Activated CD4-positive, CD25-positive, alpha-beta regulatory T cell treated with anti-CD3 and anti-CD28 coated beads, Interleukin-2, amount 50 U/mL, for 72 hours (primary cell): ENCODE measurements at places on chromosomes 5 and 9.

DNA sequence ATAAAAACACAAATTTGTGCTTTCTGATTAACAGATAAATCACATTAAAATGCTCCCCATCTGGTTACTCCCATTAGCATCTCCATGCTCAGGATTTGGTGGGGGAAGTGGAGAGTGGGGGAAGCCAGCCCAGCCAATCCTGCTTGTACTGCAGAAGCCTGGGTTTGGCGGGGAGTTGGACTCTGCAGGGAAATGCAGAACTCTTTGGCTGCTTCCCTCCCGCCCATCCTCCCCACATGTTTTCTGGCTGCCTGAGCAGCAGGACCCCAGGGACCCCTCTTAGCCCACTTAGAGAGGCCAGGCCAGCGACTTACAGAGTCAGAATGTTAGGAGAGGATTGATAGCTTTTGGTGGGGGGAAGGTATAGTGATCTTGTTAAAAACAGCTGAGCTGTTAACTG lies 59.5 kb upstream of the FOXI1 start:
- no peak for DNase-seq

GRCh38 chr5:140973550-140973949 lies 7.3 kb downstream of the PCDHAC2 start:
- DNase-seq, result no peak

DNA sequence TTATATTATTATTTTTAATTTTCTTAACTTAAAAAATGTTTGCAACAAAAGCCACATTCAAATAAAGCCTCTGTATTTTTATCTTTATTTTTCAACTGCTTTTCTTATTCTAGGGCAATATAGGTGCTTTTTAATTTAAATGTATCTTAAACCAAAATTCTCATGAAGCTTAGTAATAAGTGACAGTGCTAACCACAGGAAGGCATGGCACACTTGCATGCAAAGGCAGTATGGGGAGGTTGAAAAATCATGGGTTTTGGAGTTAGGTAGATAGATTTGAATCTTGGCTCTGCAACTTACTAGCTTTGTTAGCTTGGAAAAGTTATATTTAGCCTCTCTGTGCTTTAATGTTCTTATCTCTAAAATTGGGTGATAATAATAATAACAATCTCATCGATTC lies 458.0 kb downstream of the DMAC1 start:
- no peak for DNase-seq

DNA sequence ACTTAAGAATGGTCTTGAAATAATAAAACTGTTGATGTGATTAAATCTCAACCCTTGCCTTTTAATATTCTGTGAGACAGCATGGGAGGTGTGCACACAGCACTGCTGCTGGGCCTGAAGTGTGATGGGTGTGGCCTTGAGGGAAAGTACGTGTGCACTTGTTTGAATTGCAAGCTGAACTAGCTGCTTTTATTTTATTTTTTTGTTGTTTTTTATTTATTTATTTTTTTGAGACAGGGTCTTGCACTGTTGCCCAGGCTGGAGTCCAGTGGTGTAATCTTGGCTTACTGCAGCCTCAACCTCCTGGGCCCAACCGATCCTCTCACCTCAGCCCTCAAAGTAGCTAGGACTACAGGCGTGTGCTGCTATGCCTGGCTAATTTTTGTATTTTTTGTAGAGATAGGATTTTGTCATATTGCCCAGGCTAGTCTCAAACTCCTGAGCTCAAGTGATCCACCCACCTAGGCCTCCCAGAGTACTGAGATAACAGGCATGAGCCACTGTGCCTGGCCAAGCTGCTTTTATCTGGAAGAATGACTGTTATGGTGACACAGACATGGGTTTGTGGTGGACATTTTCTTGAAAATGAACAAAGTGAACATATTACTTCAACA lies 58.9 kb downstream of the GPR107 start:
- no peak for DNase-seq

- no peak for DNase-seq
These were observed 10.4 kb downstream of the RAI14 start for GRCh38 chr5:34666392-34667080.

- DNase-seq, result no peak
These were observed 14.6 kb downstream of the IRX2 start for GRCh38 chr5:2736872-2737271.

DNA sequence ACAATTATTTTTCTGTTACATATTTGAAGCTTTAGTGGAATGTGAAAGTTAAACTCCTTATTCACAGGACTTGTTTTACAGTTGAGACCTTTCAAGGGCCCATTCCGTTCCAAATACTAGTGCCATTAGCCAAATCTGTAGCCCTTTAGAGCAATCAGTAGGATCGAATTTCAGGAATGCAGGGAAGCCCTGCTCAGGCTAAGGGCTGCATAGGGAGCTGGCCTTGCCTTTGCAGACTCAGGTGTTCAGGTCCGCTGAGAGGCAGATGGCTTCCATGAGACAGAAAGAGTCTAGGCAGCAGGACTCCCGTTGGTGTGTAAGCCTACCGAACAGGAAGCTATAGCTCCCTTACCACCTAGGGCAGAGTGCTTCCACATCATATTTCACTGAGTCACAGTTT lies 150.1 kb upstream of the SLC27A6 start:
- DNase-seq, result no peak

DNA sequence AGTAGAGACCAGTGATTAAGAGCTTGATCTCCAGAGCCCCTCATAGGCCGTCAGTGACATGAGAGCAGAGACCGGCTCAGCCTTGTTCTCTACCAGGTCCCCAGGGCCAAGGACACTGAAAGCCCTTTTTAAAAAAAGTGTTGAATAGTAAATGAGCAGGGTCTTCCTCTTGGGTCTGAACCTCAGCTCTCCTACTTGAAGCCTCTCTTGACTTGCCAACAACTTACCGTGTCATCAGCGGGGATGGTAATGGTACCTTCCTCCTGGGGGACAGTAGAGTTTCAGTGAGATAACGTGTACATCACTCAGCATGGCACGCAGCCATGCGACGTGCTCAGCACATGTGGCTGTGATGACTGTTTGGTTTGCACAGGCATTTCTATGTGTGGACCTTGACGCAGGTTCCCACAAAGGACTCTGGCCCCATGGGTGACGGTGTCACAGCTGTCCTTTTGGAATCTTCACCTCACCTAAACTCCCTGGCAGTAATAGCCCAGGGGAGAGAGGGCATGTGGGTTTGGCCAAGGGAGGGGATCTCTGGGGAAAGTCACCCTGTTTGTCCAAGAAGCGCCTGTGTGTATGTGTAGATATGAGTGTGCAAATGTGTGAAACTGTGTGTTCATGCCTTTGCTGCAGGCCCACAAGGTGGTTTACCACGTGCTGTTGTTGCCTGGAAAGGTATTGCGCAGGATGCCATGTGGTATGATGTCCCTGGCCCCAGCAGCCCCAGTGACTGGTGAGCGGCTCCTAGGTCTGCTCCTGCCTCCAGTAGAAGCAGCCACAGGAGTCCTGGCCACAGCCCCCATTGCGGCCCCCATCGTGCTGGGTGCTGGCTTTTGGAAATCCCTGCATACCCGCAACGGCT lies 18.7 kb downstream of the ERGIC1 start:
- no peak for DNase-seq

- DNase-seq, result no peak
These were observed at the start of gene ENTREP1 for GRCh38 chr9:69324549-69325401. ENTREP1 (plus strand) TSS chr9:69325215; CDS start chr9:69325310, 95 bp downstream.

- no peak for DNase-seq
These were observed 17.8 kb downstream of the TBCA start for GRCh38 chr5:77758141-77758938.

DNA sequence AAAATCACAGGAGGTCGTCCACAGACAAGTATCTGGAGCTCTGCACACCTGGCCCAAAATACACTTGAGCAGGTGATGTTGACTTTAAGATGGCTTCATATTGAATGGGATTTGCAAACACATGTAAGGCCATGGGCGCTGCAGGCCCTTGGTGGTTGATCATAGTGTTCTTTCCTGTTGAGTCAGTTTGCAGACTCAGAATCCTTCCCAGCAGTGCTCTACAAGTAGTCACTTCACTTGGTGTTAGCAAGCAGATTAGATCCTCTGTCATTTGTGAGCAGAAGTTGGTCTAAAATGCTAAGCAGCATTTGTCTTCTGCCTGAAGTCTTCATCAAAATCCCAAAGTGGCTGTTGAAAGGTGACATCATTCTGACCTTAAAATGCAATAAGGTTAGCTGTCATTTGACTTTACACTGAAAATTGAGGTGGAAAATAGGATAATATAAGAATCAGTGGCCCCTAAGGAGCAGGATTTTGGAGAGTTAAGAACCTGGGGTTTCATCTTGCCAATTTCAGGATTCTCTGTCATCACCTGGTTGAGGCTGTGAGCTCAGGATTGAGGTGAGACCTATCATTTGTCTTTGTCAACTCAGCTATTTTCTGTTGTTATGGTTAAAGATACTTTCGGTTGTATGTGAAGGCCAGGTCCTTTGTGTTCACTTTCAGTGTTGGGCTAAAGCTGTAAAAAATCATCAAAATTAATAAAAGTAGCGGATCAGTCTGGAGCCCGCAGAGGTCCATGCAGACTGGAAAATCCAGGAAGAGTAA lies 114.5 kb downstream of the LRRC70 start:
- DNase-seq, result no peak

DNA sequence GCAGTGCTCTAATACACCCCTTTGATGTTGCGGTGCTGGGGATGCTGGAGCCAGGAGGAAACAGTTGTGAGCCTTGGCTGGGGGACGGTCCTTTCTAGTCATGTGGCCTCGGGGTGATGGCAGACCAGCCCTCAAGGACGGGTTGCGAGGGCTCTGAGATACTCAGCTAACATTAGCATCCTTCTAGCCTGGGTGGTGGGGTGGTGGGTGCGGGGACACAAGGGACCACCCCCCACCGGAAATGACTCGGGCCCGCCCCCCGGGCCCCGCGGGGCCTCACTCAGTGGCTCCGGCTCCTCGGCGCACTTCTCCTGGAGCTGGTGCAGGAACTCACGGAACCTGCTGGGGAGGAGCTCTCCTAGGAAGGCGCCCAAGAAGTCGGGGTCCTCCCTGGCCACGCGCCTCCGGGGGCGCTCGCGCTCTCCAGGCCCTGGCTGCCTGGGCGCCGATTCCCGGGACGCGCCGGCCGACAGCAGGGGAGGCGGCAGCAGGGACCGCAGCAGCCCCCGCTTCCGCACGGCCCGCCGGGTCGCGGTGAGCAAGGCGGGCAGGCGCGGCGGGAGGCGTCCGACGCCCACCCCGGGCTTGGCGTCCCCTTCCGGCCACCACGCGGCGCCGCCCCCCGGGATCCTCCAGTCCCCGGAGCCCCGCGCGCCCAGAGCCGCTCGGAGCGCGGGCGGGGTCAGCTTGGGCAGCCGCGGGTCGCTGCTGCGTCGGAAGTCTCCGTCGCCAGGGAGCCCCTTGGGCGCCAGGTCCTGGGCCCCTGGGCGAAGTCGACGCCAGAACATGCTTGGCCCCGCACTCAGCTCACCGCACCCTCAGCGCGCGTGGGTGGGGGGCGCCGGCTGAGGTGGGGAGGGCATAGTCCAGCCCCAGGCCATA lies 873 bp downstream of the C9orf50 start:
- no peak for DNase-seq

DNA sequence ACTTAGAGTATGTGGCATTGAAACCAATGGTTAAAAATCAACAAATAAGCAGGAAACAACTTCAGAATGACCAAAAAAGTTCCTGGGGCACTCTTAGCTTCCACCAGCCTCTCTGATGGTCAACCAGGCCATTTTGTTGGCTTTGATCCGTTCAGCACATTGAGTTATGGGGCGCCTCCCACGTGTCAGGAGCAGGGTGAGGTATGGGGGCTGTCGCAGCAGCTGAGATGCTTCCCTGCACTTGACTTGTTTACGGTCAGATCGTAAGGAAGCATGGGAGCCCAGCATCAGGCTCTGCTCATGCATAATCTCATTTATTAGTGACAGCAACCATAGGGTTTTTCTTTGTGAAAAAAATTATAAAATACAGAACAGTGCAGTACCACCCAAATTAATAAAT lies 16.7 kb downstream of the SYK start:
- no peak for DNase-seq

GRCh38 chr9:126506361-126507317 lies 107.1 kb upstream of the LMX1B start:
- no peak for DNase-seq

- no peak for DNase-seq
These were observed 648.5 kb downstream of the MTRR start for GRCh38 chr5:8517456-8517855.

DNA sequence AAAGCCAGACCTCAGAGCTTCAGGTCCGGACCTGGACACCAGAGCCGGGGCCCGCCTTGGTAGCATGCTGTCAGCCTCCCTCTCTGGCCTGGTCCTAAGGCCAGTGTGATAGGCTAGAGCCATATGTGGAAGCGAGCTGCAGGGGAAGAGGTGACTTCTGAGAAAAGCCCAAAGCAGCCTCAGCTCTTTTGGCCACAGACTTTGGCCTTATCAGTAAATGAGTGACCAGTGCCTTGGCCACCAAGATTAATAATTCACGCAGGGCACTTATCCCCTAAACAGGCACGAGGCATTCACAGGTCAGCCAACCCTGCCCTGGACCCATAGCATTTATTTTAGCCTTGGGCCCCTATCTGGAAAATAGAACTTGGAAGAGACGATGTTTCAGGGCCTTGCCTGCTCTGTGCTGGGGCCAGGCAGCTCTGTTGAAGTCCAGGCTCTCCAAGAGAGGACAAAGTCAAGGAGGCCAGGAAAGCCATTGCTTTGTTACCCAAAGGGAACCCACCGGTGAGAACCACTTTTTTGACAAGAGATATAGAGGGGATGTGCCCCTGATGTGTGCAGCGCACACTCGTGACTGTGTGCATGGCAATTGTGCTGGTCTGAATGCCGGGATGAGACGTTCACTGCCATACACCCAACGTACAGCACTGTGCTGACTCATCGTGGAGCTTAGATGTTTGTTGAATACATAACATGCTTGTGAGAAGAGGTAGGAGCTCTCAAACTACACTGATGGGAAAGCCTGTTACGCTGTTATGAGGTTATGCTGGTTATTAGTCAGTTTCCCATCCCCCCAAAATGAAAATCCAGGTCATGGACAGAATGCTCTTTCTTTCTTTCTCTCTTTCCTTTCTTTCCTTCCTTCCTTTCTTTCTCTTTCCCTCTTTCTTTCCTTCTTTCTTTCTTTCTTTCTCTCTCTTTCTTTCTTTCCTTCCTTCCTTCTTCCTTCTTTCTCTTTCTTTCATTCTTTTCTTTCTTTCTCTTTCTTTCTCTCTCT lies 5.0 kb upstream of the SLC34A1 start:
- DNase-seq, result no peak

- peak; percentile 63 for DNase-seq
These were observed 1467.1 kb downstream of the FOXD4L5 start for GRCh38 chr9:63817622-63818518.

- no peak for DNase-seq
These were observed 64.6 kb upstream of the KLF9 start for GRCh38 chr9:70478963-70479641.

GRCh38 chr5:167939686-167940085 lies 351.8 kb upstream of the WWC1 start:
- no peak for DNase-seq
